ENCODE measurements at places on chromosomes 4 and X. TPM values are rescaled to one million over a fixed set of nuclear protein-coding genes. Genes with fewer than 3 reads are reported as not detected.
A peak's percentile ranks its signal among the peaks of the same experiment; 100 is the strongest.

FABP2 gene
- not detected for polyA plus RNA-seq

FGF5 gene
- polyA plus RNA-seq = 39.9 TPM

CXCL3 gene
- 0.43 TPM for polyA plus RNA-seq

UTP14A gene
- polyA plus RNA-seq = 20.8 TPM

GASK1B gene
- 32.9 TPM for polyA plus RNA-seq

RRH gene
- polyA plus RNA-seq = 0.07 TPM

VEGFD gene
- 0.43 TPM for polyA plus RNA-seq

APLN gene
- 0.27 TPM for polyA plus RNA-seq

NKX3-2 gene
- polyA plus RNA-seq = not detected

LRIT3 gene
- polyA plus RNA-seq = not detected

DMP1 gene
- polyA plus RNA-seq = not detected

NHSL2 gene
- polyA plus RNA-seq = 3.1 TPM

RHOXF2B gene
- not detected for polyA plus RNA-seq

FREM3 gene
- polyA plus RNA-seq = not detected

DNA sequence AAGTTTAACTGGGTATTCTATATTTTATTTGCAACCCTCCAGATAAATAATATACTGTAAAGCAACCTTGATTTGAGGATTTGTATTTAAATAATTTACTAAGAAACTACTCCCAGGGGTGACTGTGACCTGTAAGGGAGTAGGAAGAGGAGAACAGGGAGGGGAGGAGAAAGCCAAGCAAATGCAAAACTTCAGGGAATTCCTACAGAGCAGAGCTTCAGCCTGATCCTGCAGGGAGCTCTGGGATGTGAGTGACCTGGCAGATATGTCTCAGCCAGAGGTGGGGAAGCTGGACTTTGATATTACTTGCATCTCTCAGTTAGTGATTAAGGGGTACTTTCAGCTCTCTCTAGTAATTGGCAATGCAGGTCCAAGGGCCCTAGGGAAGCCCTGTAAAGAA lies 302.0 kb downstream of the FRMPD4 start:
- DNase-seq = no peak

DNA sequence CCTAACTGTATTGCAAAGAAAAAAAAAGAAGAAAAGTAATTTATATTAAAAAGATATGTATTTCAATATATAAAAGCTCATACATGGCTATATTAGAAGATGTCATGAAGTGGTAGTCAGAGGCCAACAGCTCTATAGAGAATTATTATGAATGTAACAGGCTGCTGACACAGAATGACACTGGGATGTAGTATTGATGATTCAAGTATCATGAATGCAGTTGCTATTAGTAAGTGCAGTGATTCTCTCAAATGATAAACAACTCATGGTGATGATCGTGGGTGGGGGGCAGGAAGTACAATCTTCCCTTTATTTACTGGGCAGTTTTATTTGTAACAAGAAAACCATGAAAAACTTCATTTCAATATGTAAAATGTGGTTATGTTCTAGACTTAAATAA lies 124.6 kb downstream of the COL4A6 start:
- DNase-seq = no peak

- no peak for DNase-seq
Measured at GRCh38 chr4:3267576-3268394, 18.8 kb downstream of the MSANTD1 start.

DNA sequence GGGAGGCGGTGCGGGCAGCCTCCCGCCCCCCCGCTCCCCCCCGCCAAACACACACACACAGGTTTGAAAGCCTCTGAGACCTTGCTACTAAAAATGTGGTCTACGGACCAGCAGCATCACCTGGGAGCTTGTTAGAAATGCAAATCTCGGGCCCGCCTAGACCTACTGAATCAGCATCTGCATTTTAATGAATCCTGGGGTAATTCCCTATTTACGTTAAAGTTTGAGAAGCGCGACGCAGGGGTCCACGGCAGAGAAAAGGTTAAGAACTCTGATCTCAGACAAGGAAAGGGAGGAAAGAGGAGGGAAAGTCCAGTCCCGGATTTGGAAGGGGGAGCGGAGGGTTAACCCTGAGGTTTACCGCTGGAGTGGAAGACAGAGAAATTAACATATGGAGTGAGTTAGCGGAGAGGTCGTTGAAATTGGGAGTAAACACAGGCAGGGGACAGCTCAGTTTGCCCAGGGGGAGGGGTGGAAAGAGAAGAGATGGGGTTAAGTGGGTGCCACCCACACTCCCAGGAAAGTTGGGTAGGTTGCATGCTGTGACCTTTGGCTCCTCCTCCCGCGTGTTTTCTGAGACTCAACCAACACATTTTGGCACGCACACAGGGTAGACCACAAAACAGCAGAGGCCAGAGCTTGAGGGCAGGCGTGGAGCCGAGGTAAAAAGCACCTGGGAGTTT lies 483.6 kb downstream of the BCOR start:
- no peak for DNase-seq

DNA sequence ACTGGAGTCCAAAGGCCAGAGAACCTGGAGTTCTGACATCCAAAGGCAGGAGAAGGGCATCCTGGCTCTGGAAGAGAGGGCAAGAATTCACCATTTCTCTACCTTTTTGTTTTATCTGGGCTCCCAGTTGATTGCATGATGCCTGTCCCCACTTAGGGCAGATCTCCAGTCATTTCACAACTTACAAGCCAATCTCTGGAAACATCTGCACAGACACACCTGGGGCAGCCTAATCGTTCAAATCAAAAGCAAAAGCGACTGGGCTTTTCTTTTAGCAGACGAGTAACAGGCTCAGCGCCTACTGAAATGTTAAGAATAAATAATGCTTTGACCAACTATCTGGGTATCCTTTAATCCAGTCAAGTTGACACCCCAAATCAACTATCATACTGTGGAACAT lies 136.0 kb upstream of the NPY2R start:
- no peak for DNase-seq

- no peak for DNase-seq
Measured at GRCh38 chrX:100650841-100651240, 6.8 kb downstream of the SRPX2 start.

DNA sequence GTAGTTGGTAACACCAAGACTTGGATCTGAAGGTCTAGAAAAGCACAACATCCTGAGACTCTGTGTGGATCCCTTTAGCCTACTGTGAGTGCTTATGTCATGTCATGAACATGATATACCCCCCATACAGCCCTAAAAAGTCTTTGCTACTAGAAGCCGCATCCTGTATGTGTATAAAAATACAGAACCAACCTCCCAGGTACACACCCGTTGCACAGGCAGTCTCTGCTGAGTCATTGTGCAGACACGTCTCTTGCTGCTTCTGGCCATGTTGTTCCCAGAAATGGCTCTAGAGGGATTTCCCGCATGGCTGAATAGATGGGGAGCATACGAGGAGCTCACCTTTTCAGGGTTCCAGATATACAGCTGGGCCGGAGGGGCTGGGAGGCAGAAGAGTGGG lies 93.3 kb downstream of the MAMLD1 start:
- no peak for DNase-seq

DNA sequence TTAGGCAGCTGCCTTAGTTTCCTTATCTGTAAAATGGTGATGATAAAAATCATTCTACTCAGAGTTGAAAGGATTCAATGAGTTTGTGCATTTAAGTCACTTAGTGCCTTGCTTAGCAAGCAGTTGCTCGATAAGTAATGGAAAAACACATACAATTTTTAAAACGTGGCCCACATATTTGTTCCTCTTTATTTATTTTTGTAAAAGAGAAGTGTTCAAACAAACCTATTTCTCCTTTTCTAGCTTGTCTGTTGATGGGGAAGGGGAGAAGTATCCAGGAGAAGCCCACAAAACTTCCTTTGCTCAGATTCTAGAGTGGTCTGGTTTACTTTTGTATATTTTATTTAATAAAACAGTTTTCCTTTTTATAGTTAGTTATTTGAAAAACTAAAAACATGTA lies 3.3 kb upstream of the HPGDS start:
- DNase-seq = no peak

GRCh38 chrX:47146121-47146935 lies 1.3 kb downstream of the RBM10 start:
- no peak for DNase-seq

DNA sequence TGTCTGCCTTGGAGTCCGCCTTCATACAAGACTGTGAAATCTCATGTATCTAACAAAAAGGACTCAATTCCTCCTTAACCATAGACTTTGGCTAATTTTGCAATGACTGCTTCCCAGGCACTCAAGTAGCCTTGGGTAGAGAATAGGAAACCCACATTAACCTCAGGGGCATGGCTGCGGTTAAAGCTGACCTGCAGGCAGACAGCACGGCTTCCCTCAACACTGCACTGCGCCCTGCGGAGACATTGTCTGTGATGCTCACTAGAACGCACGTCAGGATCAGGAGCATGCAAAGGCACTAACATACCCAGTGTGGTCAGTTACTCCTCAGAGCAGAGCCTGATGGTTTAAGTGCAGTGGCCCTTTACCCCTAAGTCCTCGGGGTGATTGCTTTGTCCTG lies 10.3 kb upstream of the GPR143 start:
- DNase-seq = no peak

GRCh38 chr4:165016971-165017370 lies 14.8 kb upstream of the TRIM60 start:
- no peak for DNase-seq

DNA sequence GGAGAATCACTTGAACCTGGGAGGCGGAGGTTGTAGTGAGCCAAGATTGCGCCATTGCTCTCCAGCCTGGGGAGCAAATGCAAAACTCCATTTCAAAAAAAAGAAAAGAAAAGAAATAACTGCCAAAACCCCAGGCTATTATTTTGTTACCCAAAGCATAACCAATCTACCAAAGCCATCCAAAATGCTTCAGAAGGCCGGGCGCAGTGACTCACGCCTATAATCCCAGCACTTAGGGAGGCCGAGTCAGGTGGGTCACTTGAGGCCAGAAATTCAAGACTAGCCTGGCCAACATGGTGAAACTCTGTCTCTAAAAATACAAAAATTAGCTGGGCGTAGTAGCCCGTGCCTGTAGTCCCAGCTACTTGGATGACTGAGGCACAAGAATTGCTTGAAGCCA lies 49.8 kb downstream of the SMIM31 start:
- no peak for DNase-seq

GRCh38 chr4:121860121-121860520 lies 10.2 kb downstream of the BBS7 start:
- DNase-seq = no peak

GRCh38 chr4:187258651-187259401 lies 535.2 kb upstream of the FAT1 start:
- DNase-seq = no peak

- no peak for DNase-seq
Measured at GRCh38 chr4:140071806-140072205, 82.2 kb downstream of the MAML3 start.

DNA sequence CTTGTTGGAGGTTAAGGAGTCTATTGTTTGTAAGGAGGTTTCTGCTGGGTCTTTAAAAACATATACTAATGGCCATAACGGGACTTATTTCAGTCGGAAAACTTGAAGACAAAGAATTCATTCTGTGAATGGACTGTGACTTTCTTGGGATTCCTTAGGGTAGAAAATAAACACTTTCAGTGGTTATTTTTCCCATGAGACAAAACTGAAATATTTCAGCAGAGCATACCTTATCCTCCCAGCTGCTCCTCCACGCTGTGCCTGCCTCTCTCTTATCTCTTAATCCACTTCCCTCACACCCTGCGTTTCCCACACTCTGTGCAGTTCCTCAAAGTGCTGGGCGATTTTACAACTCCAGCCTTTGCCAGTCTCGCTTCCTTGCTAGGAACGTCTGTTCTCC lies 47.1 kb upstream of the SORBS2 start:
- no peak for DNase-seq

- DNase-seq = no peak
Measured at GRCh38 chrX:123742440-123742839, 9.6 kb upstream of the THOC2 start.

DNA sequence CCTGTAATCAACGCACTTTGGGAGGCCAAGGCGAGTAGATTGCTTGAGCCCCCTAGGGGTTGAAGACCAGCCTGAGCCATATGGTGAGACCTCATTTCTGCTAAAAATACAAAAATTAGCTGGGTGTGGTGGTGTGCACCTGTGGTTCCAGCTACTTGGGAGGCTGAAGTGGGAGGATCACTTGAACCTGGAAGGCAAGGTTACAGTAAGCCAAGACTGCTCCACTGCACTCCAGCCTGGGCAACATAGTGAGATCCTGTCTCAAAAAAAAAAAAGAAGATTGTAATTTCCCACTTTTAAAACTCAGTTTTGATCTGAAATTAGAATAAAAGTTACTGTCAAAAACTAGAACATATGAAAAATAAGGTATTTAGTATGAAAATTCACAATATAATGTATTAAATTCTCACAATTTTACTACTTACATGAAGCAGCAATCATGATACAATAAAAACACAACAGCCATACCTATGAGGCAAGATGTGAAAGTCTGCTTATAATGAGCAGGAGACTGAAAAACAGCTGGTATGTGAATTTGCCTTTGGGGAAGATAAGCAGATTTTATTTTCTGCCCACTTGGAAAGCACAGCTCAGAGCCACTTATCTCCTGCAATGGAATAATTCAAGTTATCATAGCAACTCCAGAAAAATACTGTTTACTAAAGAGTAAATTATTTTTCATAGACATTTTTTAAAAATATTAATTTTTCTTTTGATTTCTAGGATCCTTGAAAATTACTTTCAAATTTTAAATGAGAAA lies 50.6 kb downstream of the ZGRF1 start:
- no peak for DNase-seq

GRCh38 chrX:104641176-104641575 lies 75.2 kb downstream of the IL1RAPL2 start:
- no peak for DNase-seq

- DNase-seq = peak; percentile 1
Measured at GRCh38 chrX:84248226-84248625, 60.2 kb upstream of the RPS6KA6 start.

- DNase-seq = no peak
Measured at GRCh38 chrX:154695911-154696675, 42.7 kb upstream of the CTAG2 start.

DNA sequence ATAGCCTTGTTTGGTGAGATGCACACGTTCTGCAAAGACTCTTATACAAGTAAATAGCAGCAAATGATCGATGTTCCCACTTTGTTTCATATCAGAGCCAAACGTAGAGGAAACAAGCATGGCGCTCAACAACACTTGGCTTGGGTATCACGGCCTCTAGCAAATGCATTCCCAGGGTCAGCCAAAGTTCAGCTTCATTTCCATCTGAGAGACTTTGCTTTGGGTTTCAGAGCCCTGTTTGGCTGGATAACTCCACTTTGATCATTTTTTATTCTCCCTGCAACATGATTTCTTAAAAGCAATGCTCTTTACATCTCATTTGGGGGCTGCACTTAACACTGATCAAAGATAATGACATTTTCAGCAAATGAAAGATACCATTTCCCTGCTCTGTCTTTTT lies 199.2 kb upstream of the FAM9B start:
- DNase-seq = no peak
